Activated CD8-positive, alpha-beta memory T cell treated with anti-CD3 and anti-CD28 coated beads for 1 hour (primary cell): ENCODE measurements at places on chromosomes 12 and 14.
A peak's percentile ranks its signal among the peaks of the same experiment; 100 is the strongest.

DNA sequence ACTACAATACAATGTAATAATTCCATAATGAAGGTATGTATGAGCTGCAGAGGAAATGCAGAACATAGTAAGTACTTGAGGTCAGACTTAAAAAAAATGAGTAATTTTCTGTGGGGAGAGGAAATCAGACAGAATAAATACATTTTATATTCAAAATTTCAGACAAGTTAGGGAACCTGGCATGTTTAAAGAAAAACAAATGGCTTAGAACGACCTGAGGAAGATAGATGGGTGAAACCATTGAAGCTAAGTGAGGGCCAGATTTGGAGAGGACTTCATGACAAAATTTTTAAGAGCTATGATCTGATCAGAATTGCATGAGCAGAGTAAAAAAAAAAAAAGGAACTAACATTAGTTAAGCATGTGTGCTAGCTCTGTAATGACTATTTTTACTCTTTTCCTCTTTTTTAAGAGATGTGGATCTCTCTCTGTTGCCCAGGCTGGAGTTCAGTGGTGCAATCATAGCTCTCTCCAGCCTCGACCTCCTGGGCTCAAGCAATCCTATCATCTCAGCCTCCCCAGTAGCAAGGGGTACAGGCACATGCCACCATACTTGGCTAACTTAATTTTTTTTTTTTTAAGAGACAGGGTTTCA, 157.6 kb upstream of the PDE3A start:
- DNase-seq, result no peak

DNA sequence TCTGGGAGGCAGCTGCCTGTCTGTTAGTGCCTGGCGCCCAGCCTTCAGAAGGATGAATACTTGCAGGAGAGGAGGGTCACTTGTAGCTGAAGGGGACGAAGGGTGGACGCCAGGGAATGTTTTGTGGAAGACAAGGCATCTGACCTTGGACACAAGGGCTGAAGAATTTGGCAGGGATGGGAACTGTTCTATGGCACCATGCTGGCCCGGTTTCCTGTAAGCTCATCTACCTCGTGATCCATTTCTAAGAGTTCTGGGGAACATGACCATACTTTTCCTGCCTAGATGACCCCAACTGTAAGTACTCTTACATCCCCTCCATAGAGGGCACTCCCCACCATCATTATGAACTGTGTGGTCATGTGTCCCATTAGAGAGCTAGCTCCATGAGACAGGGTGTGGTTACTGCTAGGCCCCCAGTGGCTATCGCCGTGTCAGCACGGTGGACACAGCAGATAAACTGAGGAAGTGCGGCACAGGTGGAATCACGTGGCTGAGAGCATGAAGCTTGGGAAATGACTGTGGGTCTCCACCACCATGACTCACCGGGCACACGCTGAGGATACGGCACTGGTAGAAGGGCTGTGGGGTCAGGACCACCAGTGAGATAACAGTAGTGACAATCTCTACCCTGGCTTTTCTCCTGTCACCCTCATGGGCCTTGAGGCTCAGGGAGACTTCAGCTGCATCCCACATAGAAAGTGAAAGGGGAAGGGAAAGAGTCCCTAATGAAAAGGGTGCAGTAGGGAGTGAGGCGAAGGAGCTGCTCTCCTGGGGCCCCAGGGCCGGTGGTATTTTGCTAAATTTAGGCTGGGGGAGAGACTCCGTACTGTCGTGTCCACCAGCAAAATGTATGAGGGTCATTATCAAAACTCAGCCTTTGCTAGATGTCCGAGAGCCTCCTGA, 252.6 kb downstream of the FOXN3 start:
- no peak for DNase-seq

GRCh38 chr14:76169776-76170175, 18.1 kb downstream of the GPATCH2L start:
- no peak for DNase-seq

DNA sequence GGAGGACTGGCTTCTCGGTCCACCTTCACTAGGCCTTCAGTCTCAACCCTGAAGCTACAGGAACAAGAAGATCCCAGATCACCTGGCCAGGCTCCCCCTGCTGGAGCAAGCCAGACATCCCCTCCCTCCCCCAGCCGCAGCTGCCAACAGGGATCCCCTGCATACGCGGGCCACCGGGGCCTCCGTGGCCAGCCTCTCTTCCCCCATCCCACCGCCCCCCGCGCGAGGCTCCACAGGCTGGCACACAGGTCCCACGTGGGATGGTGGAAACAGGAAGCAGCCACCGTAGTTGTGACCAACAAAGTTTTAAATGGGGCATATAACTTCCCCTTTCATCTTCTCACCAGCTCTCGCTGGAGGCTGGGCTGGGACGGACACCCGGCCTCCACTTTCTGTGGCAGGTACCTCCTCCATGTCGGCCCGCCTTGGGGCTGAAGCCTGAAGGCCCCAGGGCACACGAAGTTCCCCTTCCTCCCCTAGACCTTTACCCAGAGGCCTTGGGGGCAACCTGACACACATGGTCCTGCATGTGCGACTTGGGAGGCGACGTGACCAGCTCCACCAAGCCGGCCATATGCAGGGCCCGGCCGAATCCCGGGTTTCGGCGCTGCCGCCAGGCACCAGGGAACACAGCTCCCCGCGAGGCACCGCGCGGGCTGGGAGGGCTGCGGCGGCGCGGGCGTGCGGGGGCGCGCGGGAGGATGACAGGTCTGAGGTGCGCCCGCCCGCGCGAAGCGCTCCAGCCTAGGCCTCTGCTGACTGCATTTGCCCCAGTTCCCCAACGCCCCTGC, 44.4 kb upstream of the PNMA1 start:
- peak; percentile 54 for DNase-seq

DNA sequence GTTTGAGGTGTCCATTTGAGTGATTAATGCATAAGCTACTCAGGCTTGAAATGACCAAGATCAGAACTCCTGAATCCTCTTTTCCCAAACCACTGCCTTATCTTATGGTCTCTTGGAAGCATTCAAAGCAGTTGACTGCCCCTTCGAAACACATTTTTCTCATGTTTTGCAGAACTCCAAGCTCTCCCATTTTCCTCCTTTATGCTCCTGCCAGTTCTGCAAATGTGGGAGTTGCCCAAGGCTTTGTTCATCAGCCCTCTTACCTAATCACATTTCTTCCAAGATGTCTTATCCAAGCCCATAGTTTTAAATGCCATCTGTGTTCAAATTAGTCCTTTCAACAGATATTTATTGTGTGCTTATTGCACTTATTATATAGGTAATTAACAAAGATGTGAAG, 1.8 kb upstream of the DNAAF2 start:
- no peak for DNase-seq

DNA sequence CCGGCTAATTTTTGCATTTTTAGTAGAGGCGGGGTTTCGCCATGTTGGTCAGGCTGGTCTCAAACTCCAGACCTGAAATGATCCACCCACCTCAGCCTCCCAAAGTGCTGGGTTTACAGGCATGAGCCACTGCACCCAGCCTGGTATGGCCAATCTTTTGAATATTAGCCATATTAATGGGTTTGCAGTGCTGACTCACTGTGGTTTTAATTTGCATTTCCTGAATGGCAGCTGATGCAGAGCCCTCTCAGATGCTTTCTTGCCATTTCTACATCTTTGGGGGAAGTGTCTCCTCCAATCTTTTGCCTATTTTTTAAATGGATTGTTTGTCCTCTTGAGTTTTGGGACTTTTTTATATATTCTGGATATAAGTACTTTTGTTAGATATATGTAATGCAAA, 55.5 kb upstream of the NPAS3 start:
- no peak for DNase-seq

- DNase-seq, result no peak
These were observed 22.4 kb upstream of the LRRK2 start for GRCh38 chr12:40202095-40203059.

- no peak for DNase-seq
These were observed 117.1 kb downstream of the NAV3 start for GRCh38 chr12:77947746-77948145.
